ENCODE measurements at places on chromosomes 12 and 14. TPM values are rescaled to one million over a fixed set of nuclear protein-coding genes. Genes with fewer than 3 reads are reported as not detected.

HOXC4 gene
- total RNA-seq, result 3.5 TPM

FGD4 gene
- 57.6 TPM for total RNA-seq

APPL2 gene
- 407 TPM for total RNA-seq

SLC7A8 gene
- 1.2 TPM for total RNA-seq

DNA sequence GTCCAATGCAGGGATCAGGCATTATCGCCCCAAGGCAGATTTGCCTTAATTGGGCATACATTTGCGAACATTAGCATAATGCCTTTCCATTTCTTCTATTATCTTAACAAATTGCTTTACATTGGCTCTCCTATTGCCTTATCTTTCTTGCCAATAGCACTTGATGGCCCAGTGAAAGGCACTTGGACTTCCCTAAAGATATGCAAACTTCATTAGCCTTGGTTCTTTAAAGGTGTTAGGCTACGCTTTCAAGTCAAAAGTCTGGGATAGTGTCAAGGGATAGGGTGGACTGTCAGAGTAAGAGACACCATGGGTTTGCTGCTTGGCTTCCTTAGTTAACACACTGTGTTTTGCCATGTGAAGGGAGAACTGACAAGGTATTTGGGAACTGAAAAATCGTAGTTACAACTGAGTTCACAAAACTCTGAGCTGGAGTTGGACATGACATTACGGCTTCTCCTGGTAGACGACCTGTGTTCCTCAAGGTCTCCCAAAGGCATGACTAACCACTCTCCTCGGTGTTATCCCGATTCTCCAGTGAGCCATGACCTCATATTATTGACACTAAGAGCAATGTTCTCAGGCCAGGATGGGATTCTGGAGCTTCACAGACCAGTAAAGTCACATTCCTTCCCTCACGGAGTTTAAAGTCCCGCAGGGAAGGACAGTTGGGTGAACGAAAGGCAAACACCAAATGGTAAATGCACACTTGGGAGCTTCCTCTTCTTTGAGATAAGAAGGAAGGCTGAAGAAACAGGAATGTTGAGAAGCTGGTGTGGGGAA is 65.2 kb downstream of the TBC1D30 start:
- H3K4me3 ChIP-seq, result no peak overlapping the region
- H3K27me3 ChIP-seq, result no peaks in the 10 kb centered on the region
- DNase-seq, result no peak

GRCh38 chr12:1995205-1995896 is 8.9 kb downstream of the DCP1B start:
- peak overlapping the region; percentile 62 for H3K27ac ChIP-seq
- H3K4me3 ChIP-seq, result no peak overlapping the region
- no peak for DNase-seq
- H3K36me3 ChIP-seq, result peaks cover 42% of the 10 kb centered on the region
- H3K4me1 ChIP-seq, result peaks cover 41% of the 10 kb centered on the region

GRCh38 chr14:28771168-28771567 is 4.6 kb downstream of the FOXG1 start:
- no peak for DNase-seq
- H3K4me1 ChIP-seq, result peaks cover 23% of the 10 kb centered on the region
- H3K36me3 ChIP-seq, result no peaks in the 10 kb centered on the region
- H3K27ac ChIP-seq, result no peak overlapping the region
- peaks cover 33% of the 10 kb centered on the region for H3K27me3 ChIP-seq

- H3K27me3 ChIP-seq, result no peaks in the 10 kb centered on the region
- DNase-seq, result no peak
- H3K27ac ChIP-seq, result no peak overlapping the region
- H3K4me1 ChIP-seq, result no peaks in the 10 kb centered on the region
- H3K4me3 ChIP-seq, result no peak overlapping the region
Measured at GRCh38 chr12:121947981-121948380, 29.6 kb downstream of the CFAP251 start.

- H3K4me1 ChIP-seq, result no peaks in the 10 kb centered on the region
- no peak for DNase-seq
- H3K36me3 ChIP-seq, result no peaks in the 10 kb centered on the region
- peaks cover 28% of the 10 kb centered on the region for H3K27me3 ChIP-seq
- H3K4me3 ChIP-seq, result no peak overlapping the region
- H3K27ac ChIP-seq, result no peak overlapping the region
Measured at GRCh38 chr14:106530031-106530422, 1003.6 kb downstream of the TMEM121 start.

- H3K27me3 ChIP-seq, result no peaks in the 10 kb centered on the region
- peaks cover 78% of the 10 kb centered on the region for H3K36me3 ChIP-seq
- H3K4me3 ChIP-seq, result no peak overlapping the region
- H3K27ac ChIP-seq, result no peak overlapping the region
- H3K4me1 ChIP-seq, result no peaks in the 10 kb centered on the region
- no peak for DNase-seq
Measured at GRCh38 chr12:122137229-122137628, 36.8 kb downstream of the IL31 start.

GRCh38 chr12:67116134-67116533 is 153.0 kb upstream of the CAND1 start:
- H3K36me3 ChIP-seq, result no peaks in the 10 kb centered on the region
- H3K4me3 ChIP-seq, result no peak overlapping the region
- H3K4me1 ChIP-seq, result no peaks in the 10 kb centered on the region

GRCh38 chr14:55412676-55413075 is 1.0 kb upstream of the ATG14 start:
- peaks cover 34% of the 10 kb centered on the region for H3K4me1 ChIP-seq
- no peak for DNase-seq
- H3K36me3 ChIP-seq, result peaks cover 6% of the 10 kb centered on the region
- H3K4me3 ChIP-seq, result no peak overlapping the region
- H3K27ac ChIP-seq, result no peak overlapping the region
- no peaks in the 10 kb centered on the region for H3K27me3 ChIP-seq

TAS2R8 gene
- total RNA-seq, result not detected

GPR162 gene
- total RNA-seq, result 1.6 TPM

- no peak overlapping the region for H3K4me3 ChIP-seq
- DNase-seq, result no peak
- no peaks in the 10 kb centered on the region for H3K36me3 ChIP-seq
- H3K27ac ChIP-seq, result no peak overlapping the region
- H3K27me3 ChIP-seq, result no peaks in the 10 kb centered on the region
Measured at GRCh38 chr12:3137268-3137781, 60.1 kb downstream of the TSPAN9 start.

- H3K27ac ChIP-seq, result no peak overlapping the region
- DNase-seq, result no peak
- H3K27me3 ChIP-seq, result no peaks in the 10 kb centered on the region
Measured at GRCh38 chr12:77300811-77301210, 235.4 kb upstream of the E2F7 start.

DNA sequence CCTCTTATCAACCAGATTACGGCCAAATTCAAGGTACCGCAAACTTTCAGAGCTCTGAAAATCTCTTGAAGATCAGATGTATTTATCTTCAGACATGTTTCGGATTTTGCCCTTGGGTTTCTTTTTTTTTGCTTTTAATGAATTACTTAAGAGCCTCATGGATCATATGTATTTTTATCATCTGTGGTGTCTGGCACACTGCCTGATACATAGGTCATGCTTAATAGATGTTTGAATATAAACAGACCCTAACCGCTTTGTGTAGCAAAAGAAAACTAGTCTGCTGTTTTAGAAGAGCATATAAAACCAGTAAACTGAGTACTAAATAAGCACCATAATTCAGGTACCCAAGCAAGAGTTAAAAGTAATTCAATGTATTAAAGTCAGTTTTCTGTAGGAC is 20.1 kb upstream of the TBK1 start:
- peaks cover 16% of the 10 kb centered on the region for H3K4me1 ChIP-seq
- H3K4me3 ChIP-seq, result no peak overlapping the region
- H3K27me3 ChIP-seq, result no peaks in the 10 kb centered on the region

DNA sequence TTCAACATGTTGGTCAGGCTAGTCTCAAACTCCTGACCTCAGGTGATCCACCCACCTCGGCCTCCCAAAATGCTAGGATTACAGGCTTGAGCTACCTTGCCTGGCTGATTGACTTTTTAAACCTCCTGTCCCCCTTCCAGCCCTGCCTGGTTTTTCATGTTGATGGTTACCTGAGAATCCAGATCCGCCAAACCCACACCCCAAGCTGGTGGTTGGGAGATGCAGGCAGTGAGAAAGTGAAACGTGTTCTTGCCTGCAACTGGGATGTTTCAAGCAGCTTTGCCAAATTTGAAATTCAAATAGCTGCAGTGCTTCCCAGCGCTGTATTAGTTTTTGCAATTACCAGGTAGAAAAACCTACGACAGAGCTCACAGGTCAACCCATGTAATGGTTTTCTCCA is 238.3 kb upstream of the PWP1 start:
- no peaks in the 10 kb centered on the region for H3K27me3 ChIP-seq
- no peaks in the 10 kb centered on the region for H3K36me3 ChIP-seq
- H3K27ac ChIP-seq, result no peak overlapping the region
- H3K4me1 ChIP-seq, result no peaks in the 10 kb centered on the region
- no peak for DNase-seq

GRCh38 chr14:69852531-69853321 is 26.5 kb upstream of the SMOC1 start:
- peaks cover 33% of the 10 kb centered on the region for H3K27me3 ChIP-seq
- no peak overlapping the region for H3K4me3 ChIP-seq
- H3K27ac ChIP-seq, result no peak overlapping the region

- H3K27ac ChIP-seq, result no peak overlapping the region
- H3K36me3 ChIP-seq, result no peaks in the 10 kb centered on the region
- H3K4me3 ChIP-seq, result no peak overlapping the region
- no peaks in the 10 kb centered on the region for H3K27me3 ChIP-seq
- H3K4me1 ChIP-seq, result no peaks in the 10 kb centered on the region
Measured at GRCh38 chr14:53368711-53369201, 215.6 kb upstream of the DDHD1 start.

DNA sequence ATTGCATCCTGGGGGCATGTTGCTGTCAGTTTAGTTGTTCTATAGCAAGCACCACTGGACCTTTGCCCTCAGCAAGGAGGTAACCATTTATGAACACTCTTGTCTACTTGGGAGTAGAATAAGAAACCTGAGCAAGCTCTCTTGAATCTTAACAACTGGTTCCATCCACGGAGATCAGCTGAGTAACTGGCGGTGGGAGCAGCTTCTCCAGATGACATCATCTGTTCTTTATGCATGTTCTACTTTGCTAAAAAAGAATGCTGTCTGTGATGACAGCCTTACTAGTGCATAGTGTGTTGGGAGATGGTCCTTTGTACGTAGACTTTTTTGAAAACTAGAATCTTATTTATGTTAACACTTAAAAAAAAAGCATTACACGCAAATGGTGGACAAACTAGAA is 17.7 kb downstream of the SLC4A8 start:
- H3K4me1 ChIP-seq, result no peaks in the 10 kb centered on the region
- H3K27me3 ChIP-seq, result no peaks in the 10 kb centered on the region
- H3K36me3 ChIP-seq, result no peaks in the 10 kb centered on the region
- no peak for DNase-seq
- no peak overlapping the region for H3K4me3 ChIP-seq

DNA sequence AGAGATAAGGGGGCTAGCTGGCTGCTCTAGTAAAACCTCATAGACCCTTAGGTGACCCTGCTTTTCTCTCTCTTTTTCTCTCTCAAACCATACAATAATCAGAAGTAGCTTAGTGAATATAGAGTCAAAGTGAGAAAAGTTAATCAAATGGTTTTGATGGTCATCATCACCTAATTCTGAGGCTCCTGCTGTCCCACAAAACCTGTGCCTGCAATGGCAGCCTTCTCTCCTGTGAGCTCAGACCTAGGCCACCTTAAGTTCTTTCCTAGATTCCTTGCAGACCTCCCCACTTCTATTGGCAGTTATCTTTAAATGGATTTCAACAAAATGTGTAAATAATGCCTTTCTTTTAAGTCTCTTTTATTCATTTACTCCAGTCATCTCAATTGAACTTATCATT is 1.5 kb upstream of the RPAP3 start:
- DNase-seq, result no peak
- H3K27me3 ChIP-seq, result no peaks in the 10 kb centered on the region
- no peak overlapping the region for H3K4me3 ChIP-seq
- no peaks in the 10 kb centered on the region for H3K36me3 ChIP-seq
- H3K4me1 ChIP-seq, result peaks cover 45% of the 10 kb centered on the region
- H3K27ac ChIP-seq, result no peak overlapping the region

DNA sequence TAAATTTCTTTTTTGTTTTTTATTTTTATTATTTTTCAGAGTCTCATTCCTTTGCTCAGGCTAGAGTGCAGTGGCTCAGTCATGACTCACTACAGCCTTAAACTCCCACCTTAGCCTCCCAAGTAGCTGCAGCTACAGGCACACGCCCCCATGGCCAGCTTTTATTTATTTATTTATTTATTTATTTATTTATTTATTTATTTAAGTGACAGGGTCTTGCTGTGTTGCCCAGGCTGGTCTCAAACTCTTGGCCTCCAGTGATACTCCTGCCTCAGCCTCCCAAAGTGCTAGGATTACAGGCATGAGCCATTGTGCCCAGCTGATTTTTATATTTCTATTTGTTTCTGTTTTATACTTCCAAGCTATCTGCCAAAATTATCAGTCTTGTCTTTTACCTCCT is 89.2 kb upstream of the EVL start:
- H3K4me1 ChIP-seq, result peaks cover 29% of the 10 kb centered on the region
- DNase-seq, result no peak
- H3K36me3 ChIP-seq, result no peaks in the 10 kb centered on the region
- H3K4me3 ChIP-seq, result no peak overlapping the region
- H3K27ac ChIP-seq, result no peak overlapping the region

PTGER2 gene
- total RNA-seq, result 8.3 TPM

- no peak overlapping the region for H3K27ac ChIP-seq
- DNase-seq, result peak; percentile 65
- no peaks in the 10 kb centered on the region for H3K36me3 ChIP-seq
- no peak overlapping the region for H3K4me3 ChIP-seq
- H3K27me3 ChIP-seq, result no peaks in the 10 kb centered on the region
Measured at GRCh38 chr12:104701756-104702155, 245.0 kb downstream of the CHST11 start.

- H3K4me1 ChIP-seq, result no peaks in the 10 kb centered on the region
- no peak overlapping the region for H3K27ac ChIP-seq
- DNase-seq, result peak; percentile 31
- H3K27me3 ChIP-seq, result no peaks in the 10 kb centered on the region
Measured at GRCh38 chr14:45526715-45527549, 273.9 kb upstream of the MIS18BP1 start.

RPGRIP1 gene
- total RNA-seq, result 0.58 TPM

DNA sequence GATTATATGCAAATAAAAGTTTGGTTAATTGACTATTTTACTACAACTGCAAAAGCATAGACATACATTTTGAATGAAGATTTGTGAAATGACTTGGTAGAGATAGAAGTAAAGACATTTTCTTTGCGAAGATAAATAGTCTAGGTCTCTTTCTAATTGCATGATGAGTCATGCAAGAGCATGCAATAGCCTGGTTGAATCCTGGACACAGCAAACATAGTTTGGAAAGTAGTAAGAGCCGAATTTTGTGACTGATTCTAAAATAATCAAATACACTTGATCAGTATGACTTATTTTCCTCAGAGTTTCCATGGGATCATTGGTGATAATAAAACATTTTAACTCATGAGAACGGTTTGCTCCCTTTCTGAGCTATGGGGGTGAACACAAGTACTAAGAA is 27.7 kb upstream of the CAND1 start:
- no peaks in the 10 kb centered on the region for H3K27me3 ChIP-seq
- no peak overlapping the region for H3K4me3 ChIP-seq
- no peak overlapping the region for H3K27ac ChIP-seq
- no peaks in the 10 kb centered on the region for H3K36me3 ChIP-seq

GRCh38 chr14:90775441-90775840 is 40.8 kb downstream of the TTC7B start:
- no peaks in the 10 kb centered on the region for H3K4me1 ChIP-seq
- H3K27me3 ChIP-seq, result no peaks in the 10 kb centered on the region
- no peak overlapping the region for H3K4me3 ChIP-seq
- H3K36me3 ChIP-seq, result peaks cover under 1% of the 10 kb centered on the region

FIGNL2 gene
- not detected for total RNA-seq

WSB2 gene
- 101 TPM for total RNA-seq

Data from stomach (tissue), 19 donors.